ENCODE measurements at places on chromosomes 7 and 10.

DNA sequence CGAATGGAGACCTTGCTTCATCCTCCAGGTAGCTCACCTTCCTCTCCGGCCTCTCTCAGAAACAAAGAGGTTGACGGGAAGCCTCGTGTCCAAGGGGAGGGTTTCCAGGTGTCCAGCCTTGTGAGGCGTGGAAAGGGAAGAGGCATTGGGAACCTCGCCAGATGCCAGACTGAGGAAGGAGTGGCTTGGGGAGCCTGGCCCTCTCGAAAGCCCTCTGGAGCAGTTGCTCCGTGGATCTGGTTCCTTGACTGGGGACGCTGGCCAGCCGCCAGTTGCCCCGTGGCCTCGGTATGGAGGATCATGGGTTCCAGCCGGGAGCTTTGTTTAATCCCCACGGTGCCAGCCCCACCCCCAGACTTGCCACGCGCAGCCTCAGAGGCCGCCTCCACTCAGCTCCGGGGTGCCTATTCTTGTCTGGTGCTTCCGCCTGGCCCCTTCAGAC is 30.3 kb upstream of the SUN1 start:
- no peak for DNase-seq

DNA sequence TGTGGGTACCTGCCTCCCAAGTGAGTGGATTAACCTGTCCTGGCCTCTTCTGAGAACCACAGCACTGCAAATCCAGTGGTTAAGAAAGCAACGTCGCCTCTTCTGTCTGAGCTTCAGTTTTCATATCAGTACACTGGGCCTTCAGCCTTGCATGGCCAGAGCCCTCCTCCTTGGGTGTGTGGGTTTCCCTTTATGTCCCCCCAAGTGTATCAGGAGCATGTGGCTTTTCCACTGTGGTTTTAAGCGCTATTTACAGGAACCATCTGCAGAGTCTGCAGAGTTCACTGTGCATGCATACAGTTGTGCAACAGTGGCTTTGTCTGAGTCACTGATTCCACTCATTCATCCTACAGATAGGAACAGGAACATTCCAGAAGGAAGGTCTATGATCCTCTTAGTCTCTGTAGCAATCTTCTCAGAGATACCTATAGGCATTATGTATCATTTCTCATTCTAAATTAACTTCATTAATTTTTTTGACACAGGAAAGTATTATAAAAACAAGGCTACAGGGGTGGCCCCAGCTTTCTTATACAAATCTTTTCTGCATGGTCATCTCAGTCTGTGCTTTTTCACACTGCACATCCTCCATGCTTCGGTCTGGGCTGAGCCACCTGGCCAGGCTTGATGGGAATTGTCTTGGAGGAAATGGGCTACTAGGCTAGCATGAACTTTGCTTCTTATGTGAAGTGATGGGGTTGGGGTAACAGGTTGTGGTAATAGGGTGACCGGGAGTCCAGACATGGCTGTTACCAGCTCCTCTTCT is 17.1 kb downstream of the MBL2 start:
- DNase-seq, result no peak

DNA sequence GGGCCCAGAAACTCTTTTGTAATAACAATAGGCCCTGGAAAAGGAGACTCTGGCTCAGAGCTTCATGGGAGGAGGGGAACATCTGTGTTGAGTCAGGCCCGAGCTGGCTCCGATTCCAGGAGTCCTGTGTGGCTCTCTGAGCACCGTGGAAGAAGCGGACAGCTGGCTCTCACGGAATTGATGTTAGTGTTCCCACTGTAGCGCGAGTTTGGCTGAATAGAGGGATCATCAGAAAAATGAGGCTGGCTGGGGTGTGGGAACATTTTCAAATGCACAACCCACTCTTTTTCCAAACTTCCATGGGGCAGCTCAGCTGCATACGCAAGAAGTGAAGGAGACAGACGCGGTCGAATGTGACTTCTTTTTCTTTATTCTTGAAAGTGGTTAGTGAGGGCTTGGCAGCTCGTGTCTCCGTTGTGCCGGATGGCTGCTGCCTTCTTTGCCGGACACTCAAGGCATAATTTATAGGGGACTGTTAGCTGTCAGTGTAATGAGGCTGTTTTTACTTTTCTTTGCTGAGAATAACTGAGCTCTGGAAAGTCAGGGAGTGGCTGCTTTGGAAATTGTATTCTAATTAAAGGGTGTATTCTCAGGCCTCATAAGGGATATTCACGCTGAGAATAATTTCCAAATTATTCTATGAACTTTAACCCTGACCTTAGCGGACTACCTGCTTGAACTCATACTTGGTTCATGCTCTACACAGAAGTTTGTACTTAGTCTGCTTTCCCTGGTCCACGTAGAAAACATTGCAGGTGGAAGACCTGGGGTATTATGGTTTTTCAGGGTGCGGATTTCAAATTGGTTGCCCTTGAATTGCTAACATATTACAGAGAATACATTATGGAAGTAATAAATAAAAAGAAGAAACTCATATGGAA is 23.1 kb downstream of the MDFIC start:
- DNase-seq, result no peak

DNA sequence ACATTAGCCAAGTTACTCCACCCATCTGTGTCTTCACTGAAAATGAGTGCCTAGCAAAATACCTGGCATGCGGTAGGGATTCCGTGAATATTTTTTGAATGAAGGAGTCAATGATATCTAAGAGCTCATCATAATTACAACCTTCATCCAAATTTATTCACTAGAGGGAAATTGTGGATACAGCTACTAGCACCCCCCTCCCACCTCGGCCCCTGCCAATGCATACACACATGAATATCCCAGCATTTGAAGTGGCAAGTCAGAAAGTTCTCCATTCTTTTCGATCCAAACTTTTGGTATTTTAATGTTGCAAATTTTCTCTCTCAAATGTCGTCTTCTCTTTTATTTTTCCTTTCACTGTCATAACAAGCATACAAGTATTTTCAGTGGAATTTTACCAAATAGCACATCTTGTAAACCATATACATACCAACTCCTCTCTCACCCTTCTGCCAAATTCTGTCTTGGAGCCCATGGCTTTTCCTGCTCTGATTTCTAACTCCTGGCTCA is 164.3 kb downstream of the GRID1 start:
- no peak for DNase-seq

DNA sequence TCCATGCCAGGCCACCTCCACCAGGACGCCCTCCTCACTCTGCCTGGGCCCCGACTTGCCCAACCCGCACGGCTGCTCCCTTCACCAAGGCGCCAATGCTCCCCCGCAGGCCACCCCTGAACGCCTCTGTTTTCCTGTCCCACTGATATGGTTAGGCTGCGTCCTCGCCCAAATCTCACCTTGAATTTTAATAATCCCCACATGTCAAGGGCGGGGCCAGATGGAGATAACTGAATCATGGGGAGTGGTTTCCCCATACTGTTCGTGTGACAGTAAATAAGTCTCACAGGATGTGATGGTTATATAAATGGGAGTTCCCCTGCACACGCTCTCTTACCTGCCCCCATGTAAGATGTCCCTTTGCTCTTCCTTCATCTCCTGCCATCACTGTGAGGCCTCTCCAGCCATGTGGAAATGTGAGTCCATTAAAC is 29.8 kb downstream of the RSU1 start:
- DNase-seq, result peak; percentile 39

DNA sequence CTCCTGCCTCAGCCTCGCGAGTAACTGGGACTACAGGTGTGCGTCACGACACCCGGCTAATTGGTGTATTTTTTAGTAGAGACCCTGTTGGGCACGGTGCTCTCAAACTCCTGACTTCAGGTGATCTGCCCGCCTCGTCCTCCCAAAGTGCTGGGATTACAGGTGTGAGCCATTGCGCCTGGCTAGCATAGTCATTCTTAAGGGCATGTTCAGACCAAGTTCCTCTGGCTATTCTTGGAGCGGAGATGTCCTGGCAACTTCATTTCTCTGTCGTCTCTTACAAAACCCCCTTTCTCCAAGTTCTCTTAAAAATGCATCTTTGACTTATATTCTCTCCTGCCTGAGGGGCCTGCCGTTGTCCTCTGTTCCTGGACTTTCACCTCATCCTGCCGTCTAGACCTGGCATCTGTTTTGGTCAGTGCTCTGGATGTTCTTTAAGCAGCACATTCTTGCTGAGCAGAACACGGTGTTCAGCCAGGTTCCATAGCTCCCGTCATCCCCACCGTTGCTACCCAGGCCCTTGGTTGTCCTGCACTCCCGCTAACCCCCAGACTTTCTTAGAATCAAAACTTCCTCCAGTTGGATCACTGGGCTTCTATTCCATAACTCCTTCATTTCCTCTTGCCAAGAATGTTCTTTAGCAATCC is 509.9 kb upstream of the GALNT17 start:
- no peak for DNase-seq

DNA sequence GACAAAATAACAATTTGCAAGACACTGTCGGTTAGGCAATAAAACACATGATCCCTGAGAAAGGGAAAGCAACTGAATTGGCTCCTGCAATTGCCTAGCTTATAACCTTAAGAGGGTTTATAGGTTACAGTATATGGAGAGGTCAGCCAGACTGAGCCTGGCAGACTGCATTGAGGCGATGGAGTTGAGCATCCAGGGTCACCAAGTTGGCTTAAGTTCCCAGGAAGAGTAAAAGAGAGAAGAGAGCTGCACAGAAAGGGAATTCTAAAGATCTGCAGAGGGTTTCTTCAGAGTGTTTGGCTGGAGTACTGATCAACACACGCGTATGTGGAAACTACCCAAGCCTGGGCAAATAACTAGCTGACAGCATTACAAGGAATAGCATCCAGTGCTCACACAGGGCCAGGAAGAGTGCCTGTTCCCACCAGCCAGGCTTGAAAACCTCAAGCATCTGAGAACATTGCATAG is 11.2 kb downstream of the ANKMY2 start:
- no peak for DNase-seq

GRCh38 chr10:761376-761775 is 71.9 kb upstream of the DIP2C start:
- no peak for DNase-seq

GRCh38 chr7:107938456-107939250 is 47.7 kb downstream of the DLD start:
- no peak for DNase-seq

GRCh38 chr10:129546106-129546505 is 79.1 kb downstream of the MGMT start:
- DNase-seq, result no peak

GRCh38 chr10:21314111-21314626 is 211.3 kb downstream of the SKIDA1 start:
- no peak for DNase-seq

DNA sequence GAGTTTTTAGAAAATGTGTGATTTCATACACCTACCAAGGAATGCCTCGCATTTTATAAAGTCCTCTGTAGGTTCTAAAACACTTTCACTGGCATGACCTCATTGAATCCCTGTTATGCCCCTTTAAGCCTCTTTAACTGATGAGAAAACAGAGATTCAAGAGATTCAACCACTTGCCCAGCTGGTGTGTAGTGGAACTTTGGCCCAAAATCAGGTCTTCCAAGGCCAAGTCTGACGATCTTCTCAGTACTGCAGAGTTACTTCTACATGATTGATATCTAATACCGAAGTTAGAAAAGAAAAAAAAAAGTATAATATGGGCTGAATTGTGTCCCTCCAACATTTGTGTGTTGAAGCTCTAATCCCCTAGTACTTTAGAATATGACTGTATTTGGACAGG is 202.0 kb downstream of the WDR11 start:
- DNase-seq, result no peak

GRCh38 chr7:46651561-46652088 is 730.6 kb upstream of the IGFBP3 start:
- DNase-seq, result no peak

DNA sequence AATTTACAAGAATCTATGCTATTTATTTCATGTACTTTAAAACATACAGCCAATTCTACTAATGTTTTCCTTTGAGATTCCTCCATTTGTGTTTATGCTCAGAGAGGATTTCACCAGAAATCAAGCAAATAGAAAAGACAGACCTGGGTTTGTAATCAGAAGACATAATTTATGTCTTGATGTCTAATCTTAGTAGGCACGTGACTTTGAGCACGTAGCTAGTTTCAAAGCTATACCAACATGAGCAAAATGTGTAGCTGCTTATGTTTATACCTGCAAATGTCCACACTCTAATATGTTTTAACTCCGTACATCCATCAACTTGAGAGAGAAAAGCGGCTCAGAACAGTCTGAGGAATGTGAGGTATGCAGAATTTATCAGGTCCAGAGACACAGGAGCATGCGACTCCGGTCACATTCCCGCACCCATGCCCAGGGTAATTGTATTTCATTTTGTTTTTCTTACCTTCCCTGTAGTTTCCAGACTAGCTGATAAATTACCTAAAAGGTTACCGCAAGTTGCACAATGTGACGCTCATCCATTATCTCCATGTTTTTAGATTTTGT is 40.0 kb downstream of the SVOPL start:
- no peak for DNase-seq

- no peak for DNase-seq
Measured at GRCh38 chr10:101601541-101601940, 13.4 kb downstream of the DPCD start.

- DNase-seq, result no peak
Measured at GRCh38 chr7:94276795-94277194, 117.9 kb upstream of the COL1A2 start.

GRCh38 chr7:110771717-110772116 is 319.2 kb upstream of the LRRN3 start:
- no peak for DNase-seq

GRCh38 chr10:132488231-132488821 is 49.3 kb upstream of the INPP5A start:
- DNase-seq, result no peak

- no peak for DNase-seq
Measured at GRCh38 chr7:6251653-6252052, 20.8 kb downstream of the CYTH3 start.

DNA sequence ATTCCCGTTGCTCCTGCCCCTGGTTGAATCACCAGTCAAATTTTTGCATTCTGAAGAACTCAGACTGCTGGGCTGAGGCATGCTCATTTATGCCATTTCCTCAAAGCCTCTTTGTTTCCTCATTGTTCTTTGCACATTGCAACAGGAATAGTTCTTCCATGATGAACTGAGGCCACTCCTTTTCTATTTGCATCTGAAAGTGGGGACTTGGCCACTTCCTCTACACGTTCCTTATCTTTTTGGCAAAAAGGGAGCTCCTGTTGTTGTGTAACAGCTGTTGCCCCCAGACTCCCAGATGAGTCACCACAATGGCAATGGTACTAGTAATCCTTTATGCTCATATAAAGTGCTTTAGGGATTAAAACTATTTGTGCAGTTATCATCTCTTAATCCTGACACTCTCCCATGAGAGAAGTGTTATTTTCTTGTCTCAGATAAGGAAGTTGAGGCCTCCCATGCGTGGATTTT is 20.1 kb upstream of the ITPRID1 start:
- DNase-seq, result no peak
